ACHN (cell line): ENCODE measurements at places on chromosomes 5 and 9.
A peak's percentile ranks its signal among the peaks of the same experiment; 100 is the strongest.

- DNase-seq, result no peak
Measured at GRCh38 chr9:20884985-20885593, 146.4 kb downstream of the HACD4 start.

DNA sequence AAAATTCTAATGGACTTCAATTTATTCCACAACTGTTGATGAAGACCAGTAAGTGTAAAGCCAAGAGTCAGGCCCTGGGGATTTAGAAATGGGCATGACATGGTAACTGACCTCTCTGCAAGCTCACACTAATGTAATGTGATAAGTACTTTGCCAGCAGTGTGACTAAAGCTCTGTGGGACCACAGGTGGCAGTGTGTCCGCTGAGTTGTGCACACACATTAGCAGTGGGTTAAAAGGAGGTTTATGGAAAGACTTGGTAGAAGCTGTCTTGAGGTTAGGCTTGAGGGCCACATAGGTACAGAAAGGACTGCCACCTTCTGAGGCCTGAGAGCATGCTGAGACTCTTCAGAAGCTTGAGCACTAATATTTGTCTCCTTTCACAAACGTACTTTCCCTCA lies 67.6 kb downstream of the UBAP1 start:
- DNase-seq, result no peak

DNA sequence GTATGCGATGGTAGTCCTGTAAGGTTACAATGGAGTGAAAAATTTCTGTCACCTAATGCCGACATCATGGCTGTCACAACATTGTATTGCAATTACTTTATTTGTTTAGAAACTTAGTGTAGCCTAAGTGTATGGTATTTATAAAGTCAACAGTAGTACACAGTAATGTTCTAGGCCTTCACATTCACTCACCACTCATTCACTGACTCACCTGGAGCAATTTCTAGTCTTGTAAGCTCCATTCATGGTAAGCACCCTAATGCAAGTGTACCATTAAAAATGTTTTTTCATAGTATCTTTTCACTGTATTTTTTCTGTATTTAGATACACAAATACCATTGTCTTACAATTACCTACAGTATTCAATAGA lies 58.5 kb downstream of the ATP10B start:
- DNase-seq, result no peak

DNA sequence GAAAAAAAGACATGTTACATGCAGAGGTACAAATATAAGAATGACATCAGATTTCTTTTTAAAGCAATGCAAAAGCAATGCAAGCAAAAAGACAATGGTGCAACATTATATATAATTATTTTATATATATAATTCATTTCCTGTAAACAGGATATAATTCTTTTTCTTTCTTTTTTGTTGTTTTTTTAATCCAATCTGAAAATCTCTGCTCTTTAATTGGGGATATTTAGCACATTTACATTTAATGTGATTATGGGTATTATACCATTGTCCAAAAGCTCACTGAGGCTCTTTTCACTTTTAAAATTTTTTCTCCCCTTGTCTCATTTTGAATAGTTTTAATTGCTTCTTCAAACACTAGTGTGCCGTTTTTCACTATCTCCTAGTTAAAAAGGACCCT lies 148.9 kb downstream of the FGF18 start:
- DNase-seq, result no peak

- no peak for DNase-seq
Measured at GRCh38 chr5:57566914-57567313, 84.3 kb upstream of the ACTBL2 start.

DNA sequence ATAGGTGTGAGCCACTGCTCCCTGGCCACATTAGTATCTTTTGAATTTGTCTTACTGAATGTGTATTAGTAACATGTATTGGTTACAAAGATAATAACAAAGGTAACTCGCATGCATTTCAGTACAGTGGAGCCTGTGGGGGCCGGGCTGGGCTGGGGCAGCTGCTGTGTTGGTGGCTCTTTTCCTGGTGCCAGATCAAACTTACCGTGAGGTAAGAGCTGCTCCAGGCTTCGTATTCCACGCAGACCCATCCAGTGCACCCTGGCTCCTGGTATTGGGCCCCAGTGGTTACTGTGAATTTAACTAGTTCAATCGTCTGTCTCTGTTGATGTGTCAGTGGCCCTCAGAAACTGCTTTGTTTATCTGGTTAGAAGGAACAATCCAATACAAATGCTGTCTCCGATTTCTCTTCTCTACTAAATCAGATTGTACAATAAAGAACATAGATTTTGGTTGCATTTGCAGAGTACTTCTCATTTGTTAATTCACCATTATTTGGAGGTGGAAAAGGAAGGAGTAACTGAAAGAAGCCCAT lies 15.6 kb downstream of the PRRC2B start:
- no peak for DNase-seq

DNA sequence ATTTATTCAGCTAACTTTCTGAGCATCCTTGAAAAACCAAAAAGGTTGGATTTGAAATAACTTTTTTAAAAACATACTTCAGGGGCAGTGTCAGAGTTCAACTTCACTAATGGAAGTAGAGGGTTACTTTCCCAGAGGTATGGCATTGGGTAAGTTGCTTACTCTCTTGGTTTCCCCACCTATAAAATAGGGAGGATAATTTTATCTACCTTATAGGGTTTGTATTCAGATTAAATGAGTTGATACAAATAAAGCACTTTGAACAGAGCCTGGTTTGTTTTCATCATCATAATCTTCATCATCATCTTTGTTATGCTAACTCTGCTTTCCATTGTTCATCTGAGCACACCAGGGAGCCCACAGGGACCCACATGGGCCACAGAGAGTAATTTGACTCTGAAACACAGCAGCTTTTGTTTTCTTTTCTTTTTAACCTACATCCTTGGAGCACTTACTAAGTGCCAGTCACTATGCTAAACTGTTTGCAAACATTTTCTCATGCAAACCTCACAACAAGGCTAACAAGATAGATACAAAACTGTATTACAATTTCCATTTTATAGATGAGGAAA lies 179.1 kb upstream of the SLC24A2 start:
- DNase-seq, result no peak

- DNase-seq, result no peak
Measured at GRCh38 chr9:12923468-12924009, 148.7 kb downstream of the LURAP1L start.

GRCh38 chr5:137328463-137328862 lies 170.7 kb downstream of the SPOCK1 start:
- DNase-seq, result no peak

GRCh38 chr5:180865981-180866695 lies 5.1 kb upstream of the ZFP62 start:
- DNase-seq, result no peak

GRCh38 chr5:103519550-103519949 lies 43.0 kb downstream of the NUDT12 start:
- DNase-seq, result peak; percentile 13

GRCh38 chr5:143011585-143011984 lies 241.4 kb downstream of the ARHGAP26 start:
- DNase-seq, result peak; percentile 52

GRCh38 chr9:116737152-116737546 lies 50.0 kb downstream of the TRIM32 start:
- DNase-seq, result peak; percentile 78

- peak; percentile 76 for DNase-seq
Measured at GRCh38 chr9:37464426-37465248, 613 bp downstream of the ZBTB5 start.

- DNase-seq, result no peak
Measured at GRCh38 chr5:164799391-164799790, 1294.0 kb downstream of the MAT2B start.

- DNase-seq, result no peak
Measured at GRCh38 chr9:121863955-121864354, 212.5 kb downstream of the DAB2IP start.

DNA sequence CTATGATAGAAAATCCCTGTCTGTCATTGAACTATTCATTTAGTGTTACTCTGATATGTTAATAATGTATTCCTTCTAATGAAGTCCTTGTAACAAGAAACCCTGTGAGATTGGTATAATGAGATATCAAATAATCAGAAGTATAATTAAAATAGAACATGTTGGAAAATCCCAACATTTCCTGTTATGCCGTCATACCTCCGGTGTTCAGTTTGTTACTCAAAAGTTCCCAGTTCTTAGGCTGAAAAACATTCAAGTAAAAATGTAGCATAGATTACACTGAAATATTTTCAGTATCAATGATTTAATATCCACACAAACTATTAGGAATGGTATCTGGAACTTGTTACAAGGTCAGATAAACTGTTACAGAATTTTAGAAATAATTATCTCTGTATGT lies 227.5 kb downstream of the GNA14 start:
- no peak for DNase-seq

DNA sequence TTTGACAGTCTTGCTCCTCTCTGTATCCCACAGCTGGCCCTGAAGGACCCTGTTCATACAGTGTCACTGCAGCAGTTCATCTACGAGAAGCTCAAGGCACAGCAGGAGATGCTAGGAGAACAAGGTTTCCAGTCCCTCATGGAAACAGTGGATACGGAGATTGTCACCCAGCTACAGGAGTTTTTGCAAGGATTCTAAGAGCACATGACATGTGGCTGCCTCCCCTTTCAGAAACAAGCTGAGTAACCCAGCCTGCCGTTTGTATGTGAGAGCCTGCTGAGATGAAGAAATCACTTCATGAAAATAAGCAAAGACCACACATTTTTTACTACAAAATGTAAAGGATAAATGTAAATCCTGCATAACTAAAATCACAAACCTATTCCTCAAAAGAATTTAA lies 48.5 kb downstream of the LRRC70 start:
- no peak for DNase-seq

DNA sequence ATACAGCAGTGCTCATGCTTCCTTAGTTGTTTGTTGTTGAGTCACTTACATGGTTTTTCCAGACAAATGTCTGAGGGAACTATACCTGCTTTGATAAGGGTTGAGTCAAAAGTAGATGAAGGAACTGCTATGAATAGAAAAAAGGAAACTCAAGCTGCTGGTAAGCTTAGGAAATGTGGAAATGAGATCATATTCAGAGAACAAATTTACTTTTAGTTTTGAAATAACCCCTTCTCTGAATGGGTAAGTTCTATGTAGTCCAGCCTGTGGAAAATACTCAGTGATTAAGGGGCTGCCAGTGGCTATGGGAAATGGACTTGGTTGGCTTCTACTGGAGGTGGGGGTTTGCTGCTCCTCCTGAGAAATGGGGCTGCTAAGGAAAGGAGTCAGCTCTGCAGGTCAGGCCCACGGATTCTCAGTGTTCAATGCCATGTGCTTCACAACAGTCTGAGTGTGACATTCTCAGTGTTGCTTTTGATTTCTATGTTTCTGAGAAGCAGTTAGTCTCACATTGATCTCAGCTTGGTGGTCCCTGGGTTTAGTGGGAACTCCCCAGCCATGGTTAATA lies 47.7 kb upstream of the GLRX start:
- no peak for DNase-seq

DNA sequence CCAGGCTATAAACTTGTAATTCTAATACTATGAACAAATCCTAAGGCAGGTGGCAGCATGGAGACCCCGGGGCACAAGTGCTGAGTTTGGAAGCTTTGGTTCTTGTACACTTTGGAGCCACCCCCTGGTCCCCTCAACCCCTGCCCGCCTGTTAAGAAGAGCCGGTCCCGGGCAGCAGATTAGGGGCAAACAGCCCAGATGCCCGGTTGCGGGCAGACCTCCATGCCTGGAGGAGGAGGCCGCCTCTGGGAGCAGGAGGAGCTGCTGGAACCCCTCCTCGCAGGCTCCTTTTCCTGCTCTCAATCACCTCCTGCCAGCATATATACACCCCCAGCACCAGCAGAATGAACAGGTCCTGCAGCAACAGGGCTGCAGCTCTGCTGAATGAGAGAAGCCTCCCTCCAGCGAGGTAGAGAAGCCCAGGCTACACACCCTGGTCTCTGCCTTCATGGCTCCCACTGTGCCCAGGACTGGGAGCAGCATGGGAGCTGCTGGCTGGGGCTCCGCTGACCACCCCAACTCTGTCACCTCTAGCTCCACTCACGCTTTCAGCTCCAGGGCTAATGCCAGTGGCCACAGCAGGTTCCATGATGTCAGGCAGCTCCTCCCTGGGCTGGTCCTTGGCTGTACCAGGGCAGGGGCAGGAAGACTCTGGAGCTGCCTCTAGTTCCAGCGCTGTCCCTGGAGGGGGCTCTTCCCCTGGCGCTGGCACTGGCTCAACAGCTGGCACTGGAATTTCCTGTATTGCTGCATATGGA lies 1713.5 kb upstream of the ACO1 start:
- no peak for DNase-seq

DNA sequence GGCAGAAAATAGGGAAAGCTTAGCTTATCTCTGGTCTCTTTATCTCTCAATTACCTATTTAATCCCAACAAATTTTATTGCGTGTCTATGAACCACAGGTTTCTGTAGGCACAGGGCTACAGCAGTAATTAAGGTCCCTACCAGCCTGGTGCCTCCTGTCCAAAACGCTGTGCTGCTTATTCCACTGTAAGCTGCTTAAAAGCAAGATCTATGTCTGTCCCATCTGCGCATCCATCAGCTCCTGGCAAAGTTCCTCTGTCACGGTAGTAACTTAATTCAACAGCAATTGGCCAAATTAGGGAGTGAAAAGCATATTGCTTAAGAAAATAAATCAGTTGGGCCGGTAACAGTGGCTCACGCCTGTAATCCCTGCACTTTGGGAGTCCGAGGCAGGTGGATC lies 235.8 kb upstream of the VLDLR start:
- DNase-seq, result no peak

DNA sequence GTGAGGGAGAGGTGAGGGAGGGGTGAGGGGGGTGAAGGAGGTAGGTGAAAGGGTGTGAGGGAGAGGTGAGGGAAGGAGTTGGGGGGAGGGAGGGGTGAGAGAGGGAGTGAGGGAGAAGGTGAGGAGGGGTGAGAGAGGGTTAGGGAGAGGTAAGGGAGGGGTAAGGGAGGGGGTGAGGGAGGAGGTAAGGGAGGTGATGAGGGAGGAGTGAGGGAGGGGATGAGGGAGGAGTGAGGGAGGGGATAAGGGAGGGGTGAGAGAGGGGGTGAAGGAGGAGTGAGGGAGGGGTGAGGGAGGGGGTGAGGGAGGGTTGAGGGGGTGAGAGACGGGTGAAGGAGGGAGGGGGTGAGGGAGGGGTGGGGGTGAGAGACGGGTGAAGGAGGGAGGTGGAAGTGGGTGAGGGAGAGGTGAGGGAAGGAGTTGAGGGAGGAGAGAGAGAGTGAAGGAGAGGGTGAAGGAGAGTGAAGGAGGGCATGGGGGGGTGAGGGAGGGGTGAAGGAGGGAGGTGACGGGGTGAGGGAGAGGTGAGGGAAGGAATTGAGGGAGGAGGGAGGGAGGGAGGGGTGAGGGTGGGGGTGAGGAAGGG lies 18.5 kb downstream of the NINJ1 start:
- DNase-seq, result no peak

- peak; percentile 19 for DNase-seq
Measured at GRCh38 chr9:36486329-36486932, 86.3 kb upstream of the MELK start.

GRCh38 chr5:124651663-124652513 lies 94.6 kb downstream of the ZNF608 start:
- DNase-seq, result peak; percentile 74

GRCh38 chr9:93910196-93910595 lies 45.0 kb downstream of the BARX1 start:
- DNase-seq, result no peak

GRCh38 chr5:1431021-1431811 lies 14.0 kb downstream of the SLC6A3 start:
- DNase-seq, result no peak
